Suppressor macrophage treated with lipopolysaccharide for 4 hours (primary cell): ENCODE measurements at places on chromosomes 1 and 21.

- no peak for DNase-seq
These were observed 191.9 kb downstream of the PTPRU start for GRCh38 chr1:29428280-29428615.

GRCh38 chr21:40847951-40848350, 993 bp upstream of the DSCAM start:
- no peak for DNase-seq

DNA sequence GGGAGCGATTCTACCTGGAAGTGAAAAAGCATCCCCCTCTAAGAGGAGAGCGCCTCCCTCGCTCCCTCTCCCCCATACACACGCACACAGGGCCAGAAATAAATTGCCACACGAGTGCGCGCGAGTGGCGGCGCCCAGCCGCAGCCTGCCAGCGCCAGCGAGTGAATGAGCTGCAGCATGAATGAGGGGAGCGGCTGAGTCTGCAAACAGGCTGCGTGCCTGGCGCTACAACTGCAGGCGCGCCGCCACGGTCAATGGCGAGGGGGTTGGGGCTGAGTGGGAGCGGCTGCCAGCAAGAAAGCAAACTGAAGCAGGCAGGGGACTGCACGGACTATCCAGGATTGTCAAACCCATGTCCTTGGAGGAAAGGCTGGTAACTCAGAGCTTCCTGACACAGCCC, 2.2 kb downstream of the CAMK1G start:
- no peak for DNase-seq

- DNase-seq, result peak; percentile 64
These were observed 60.6 kb upstream of the AKT3 start for GRCh38 chr1:243910607-243911006.

DNA sequence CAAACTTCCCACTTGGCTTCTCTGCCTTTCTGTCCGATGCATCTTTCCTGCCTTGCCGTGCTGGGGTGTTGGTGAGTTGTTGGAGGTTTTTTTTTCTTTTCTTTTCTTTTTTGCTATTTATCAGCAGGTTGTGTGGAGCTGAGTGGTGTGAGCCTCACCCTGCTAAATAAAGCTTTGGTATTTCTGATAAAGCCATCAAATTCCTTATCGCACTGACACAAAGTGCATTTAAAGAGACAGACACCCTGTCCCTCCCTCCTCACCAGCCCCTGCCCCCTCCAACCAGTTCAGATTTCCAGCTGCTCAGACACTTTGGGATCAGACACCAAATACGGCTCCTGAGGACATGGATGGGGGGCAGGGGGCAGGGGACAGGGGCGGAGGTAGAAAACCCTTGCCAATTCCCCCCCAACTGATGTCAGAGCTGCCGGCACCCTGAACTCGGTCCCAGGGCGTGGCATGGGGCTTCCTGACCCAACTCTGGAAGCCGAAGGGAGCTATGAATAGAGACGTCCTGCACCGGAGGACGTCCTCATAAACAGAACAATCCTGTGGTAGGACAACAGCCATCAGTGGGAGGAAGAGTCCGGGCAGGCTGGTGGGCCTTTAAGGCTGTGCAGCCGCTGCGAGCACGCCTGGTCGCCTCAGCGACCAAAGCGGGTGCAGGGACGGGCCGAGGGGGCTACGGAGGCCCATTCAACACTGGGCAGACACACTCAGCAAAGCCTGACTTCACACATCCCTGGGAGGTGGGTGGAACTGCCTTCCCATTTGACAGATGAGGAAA, 79.0 kb downstream of the CASZ1 start:
- no peak for DNase-seq

GRCh38 chr1:31705080-31705866, 1.5 kb upstream of the COL16A1 start:
- peak; percentile 38 for DNase-seq

DNA sequence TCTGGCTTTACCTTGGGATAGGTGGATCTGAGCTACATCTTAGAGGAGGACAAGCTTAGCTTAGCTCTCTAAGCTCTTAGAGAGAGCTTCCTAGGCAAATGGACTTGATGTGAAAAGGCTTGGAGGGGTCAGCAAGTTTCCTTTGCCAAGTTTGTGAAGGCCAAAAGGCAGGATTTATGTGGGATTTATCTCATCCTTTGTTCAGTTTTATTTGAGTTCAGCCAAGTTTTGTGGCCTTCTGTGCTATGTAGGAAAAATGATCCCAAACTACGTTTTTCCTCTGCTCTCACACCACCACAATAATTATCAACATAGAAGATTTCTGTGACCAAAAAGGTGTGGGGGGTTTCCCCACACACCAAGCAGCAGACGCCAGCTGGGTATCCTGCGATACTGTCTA, 26.0 kb upstream of the RNF11 start:
- DNase-seq, result no peak

- peak; percentile 68 for DNase-seq
These were observed 52.6 kb downstream of the S100B start for GRCh38 chr21:46552274-46552673.

DNA sequence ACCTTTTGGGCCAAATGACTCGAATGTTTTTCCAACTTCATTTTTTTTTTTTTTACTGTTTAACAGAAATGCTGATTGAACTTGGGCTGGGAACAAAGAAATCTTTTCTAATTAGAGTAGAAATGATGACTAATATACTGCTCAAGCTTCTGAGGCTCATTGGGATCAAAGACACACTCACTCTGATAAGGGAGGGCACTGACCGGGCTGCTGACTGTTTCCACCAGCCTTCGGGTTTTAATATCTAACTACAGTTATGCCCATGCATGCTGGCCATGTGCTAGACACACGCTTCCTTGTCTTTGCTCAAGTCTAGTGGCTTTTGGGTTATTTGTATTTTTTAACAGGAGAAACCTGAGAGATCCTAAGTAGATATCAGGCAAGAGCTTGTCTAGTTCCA, 16.8 kb downstream of the ZBTB18 start:
- no peak for DNase-seq

DNA sequence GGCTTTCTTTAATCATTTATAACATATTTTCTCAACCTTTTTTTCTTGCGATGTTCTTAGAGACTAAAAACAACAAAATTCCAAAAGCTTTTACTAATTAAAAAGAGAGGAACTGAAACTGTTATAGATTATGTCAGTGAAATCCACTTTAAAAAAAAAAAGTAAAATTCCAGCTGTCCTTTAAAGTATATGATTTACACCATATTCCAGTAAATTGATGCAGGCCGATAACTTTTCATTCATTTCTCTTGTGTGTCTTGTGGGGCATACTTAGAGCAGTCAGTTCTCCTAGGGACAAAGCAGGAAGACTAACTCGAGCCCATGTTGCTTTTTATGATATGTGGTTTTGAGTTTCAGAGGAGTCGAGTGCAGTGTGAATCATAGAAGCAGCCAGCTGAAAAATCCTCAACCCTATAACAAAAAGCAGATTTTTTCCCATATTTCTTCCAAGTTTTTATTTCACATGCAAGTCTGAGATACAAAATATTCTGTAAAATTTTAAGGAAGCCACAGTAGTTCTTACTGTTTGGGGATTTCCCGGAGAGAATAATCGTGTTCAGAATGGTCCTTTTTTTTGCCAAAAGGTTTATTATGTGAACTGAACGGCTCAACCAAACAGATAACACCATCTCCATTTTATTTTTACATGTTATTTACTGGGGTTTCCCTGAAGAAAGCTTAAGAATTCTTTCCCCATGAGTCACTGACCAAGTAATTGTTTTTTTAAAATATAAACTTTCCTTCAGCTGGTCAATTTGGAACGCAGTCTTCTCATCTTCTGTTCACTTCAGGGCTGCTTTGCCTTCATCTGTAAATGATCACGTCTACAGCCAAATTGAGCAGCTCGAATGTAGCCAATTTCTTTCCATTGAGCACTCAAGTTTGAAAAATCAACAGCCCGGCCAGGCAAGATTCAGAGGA, 77.0 kb upstream of the C1orf105 start:
- peak; percentile 50 for DNase-seq

- DNase-seq, result no peak
These were observed 18.4 kb upstream of the REG4 start for GRCh38 chr1:119829625-119830024.

DNA sequence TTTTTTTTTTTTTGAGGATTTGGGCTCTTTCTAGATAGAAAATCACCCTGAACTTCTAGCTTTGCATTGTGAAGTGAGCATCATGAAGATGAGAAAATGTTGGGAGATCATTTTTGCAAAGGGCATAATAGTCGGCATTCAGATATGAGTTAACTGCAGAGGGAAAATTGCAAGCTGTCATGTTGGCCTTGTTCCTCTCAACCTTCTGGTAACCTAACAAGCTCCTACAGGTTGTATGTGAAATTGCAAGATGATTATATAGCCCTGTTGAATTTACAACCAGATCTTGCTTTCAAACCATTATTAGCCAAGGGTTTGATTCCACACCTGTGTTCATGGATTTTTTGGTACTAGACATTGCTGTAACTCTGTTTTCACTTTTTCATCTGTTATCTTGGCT, 2.2 kb downstream of the ELOA start:
- DNase-seq, result peak; percentile 53
